ENCODE measurements at places on chromosomes 13 and 19. TPM values are rescaled to one million over a fixed set of nuclear protein-coding genes. Genes with fewer than 3 reads are reported as not detected.

Gene CABP5
- total RNA-seq: not detected

GRCh38 chr13:77913003-77913402, 5.6 kb downstream of the EDNRB start:
- no peak for DNase-seq

Gene LINGO3
- 0.62 TPM for total RNA-seq

Gene HIPK4
- 0.16 TPM for total RNA-seq

DNA sequence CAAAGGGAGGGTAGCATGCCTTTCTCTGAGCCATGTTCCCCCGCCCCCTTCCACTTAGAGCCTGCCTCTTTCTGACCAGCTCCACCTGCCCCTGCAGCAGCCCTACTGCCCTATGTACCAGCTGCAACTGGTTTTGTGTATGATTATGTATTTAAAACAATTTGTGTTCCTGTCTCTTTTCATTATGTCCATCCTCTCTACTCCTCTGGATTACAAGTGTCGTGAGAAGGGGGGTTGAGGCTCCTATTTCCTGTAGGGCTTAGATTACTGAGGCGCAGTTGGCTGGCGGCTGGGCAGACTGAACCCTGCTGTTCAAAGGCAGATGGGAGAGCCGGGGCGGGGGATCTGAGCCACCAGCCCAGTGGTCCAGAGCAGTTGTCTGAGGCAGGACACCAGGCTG, 213.3 kb downstream of the KCNRG start:
- no peak for DNase-seq

Data from occipital lobe (tissue), 3 donors.